ENCODE measurements at places on chromosomes 5 and 9.

DNA sequence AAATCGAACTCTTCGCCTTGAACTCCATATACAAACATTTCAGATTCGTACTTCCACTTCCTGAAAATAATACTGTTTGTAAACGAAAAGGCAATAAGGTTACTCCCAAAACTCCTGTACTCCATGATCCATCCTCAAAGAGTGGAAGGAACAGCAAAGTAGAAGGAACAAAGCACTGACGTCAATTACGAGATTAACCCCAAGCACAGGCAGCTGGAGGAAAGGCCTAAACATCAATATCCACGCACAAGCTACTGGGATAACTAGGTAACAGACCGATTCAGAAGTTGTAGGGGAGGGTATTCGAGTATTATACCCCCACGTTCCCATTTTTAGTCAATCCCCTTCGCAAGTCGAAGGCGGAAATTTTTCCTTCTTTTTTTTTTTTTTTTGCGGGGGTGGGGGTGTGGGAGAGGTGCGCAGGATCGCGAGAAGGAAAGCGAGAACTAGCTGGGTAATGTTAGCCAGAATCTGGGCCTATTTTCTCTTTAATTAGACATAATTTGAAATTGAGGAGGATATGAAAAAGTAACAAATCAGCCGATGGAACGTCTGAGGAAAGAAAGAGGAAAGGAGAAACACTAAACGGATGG lies 909 bp downstream of the AFF4 start:
- no peak for DNase-seq

- no peak for DNase-seq
These were observed 648.7 kb downstream of the IRX1 start for GRCh38 chr5:4244306-4244705.

DNA sequence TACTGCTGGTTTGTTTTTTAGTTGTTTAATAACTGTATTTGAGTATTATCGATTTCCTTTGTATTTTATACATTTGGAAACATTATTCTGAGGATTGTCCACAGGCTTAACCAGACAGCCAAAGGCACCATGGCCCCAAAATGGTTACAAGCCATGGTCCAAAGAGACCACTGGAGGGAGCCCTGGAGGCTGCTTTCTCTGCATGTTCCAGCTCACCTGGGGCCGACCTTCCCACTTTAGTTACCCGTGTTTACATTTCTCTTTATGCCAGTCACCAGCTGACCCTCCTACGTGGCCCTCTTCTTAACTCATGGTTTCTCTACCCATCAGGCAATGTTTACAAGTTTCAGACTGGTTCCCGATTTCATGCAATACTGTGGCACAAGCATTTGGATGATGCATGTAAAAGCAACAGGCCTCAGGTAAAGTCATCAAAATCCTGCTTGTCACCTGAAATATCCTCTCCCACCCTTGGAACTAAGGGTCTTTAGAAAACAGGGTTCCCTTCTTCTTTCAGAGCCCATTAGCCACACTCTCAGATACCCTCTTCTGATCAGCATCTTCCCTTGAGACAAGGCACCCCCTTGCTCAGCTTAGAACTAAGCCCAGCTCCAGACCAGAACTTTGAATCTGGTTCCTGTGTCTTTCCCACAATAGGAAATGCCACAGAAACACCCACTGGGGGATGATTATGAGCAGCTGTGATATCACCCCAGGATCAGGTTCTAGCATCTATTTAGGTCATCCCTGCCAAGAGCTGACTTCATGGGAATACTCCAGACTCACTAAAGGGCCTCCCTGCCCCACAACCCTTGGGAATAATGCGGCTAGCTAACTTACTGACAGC lies 49.9 kb upstream of the GARNL3 start:
- DNase-seq: peak; percentile 64

GRCh38 chr9:135504262-135505243 lies 4.1 kb downstream of the MRPS2 start:
- peak; percentile 64 for DNase-seq

Data from activated naive CD4-positive, alpha-beta T cell treated with Interleukin-2 at 50 U/mL for 16 hours (primary cell).